ENCODE measurements at places on chromosomes 4 and X.

DNA sequence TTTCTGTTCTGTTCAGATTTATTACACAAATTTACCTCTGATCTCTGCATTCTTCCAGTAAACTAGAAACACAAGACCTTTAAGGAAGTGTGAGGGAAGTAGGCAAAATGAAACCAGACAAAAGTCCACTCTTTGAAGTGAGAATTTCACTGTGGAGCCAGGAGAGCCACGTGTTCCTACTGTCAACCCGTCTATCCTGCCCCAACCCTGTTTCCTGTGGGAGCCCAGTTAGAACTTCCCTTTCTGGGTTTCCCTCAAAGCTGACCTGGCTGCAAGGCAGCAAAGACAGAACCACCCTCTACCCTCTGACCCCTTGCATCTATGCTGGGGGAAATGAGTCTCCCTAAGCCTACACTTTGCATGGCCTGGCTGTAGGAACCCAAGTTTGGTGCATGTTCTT is 40.0 kb downstream of the TMEM144 start:
- no peak for DNase-seq

GRCh38 chr4:176902710-176903323 is 110.1 kb upstream of the VEGFC start:
- no peak for DNase-seq

DNA sequence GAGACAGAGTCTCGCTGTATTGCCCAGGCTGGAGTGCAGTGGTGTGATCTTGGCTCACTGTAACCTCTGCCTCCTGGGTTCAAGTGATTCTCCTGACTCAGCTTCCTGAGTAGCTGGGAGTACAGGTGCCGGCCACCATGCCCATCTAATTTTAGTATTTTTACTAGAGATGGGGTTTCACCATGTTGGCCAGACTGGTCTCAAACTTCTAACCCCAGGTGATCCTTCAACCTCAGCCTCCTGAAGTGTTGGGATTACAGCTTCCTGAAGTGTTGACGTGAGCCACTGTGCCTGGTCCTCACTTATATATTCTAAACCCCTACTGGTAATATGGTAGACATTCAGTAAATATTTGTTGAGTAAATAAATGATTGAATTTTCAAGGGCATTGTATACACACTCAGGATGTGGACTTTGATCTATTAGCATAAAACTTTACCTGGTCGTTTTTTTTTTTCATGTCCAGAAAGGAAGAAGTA is 33.0 kb downstream of the MTHFD2L start:
- DNase-seq: no peak

DNA sequence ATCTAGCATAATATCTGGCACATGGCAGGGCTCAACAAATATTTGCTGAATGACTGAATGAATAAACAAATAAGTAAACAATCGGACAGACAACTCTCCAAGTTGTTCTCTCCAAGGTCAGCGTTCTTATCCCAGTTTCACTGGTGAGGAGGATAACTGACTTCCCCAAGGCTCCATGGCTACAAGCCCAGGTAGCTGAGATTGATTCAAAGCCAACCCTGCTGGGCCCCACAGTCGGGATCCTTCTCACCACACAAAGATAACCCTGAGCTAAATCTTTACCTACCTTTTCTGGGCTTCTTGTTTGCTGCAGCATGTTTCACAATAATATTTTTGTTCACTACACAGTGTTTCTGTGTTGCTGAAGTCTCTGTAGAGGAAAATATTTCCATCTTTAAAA is 54.9 kb downstream of the USP46 start:
- no peak for DNase-seq

DNA sequence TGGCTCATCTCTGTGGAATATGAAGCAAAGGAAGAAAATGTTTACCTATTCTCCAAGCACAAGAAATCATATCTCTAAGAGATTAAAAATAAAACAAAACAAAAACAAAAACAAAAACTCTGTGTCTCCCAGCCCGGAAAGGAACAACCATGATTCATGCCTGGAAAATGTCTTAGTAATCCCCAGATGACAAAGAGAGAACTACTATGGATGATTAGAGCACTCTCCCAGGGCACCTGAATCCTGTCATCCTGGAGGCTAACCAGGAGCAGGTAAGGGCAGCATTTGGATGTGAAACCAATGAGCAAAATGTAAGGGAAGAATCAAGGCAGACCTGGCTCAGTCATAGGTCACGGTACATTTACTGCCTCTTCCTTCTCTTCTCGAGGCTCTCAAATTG is 1.7 kb upstream of the AKAP4 start:
- no peak for DNase-seq

GRCh38 chrX:1386338-1387127 is 5.4 kb downstream of the SLC25A6 start:
- DNase-seq: no peak

DNA sequence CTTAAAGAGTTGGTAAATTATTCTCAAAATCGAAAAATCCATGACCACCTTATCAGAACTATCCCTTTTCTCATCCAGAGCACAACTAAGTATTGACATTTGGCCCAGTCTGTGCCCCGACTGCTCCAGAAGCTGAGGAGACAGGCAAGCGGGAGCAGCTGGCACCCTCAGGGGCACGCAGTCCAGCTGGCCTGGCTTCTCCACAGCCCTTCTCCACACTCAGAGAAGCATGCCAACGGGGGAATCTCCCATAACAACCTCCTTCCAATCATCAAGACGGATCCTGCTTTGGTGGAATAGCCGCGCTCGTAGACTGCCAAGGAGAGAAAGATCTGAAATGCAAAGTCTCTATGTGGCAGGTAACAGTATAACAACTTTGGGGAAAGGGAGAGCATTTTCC is 85.4 kb downstream of the AFAP1 start:
- no peak for DNase-seq

GRCh38 chr4:107896646-107897045 is 34.7 kb upstream of the CYP2U1 start:
- DNase-seq: no peak

GRCh38 chr4:77920371-77920770 is 57.7 kb downstream of the MRPL1 start:
- no peak for DNase-seq

GRCh38 chr4:150972592-150972991 is 42.5 kb downstream of the LRBA start:
- no peak for DNase-seq

GRCh38 chr4:177671845-177672244 is 229.6 kb upstream of the AGA start:
- no peak for DNase-seq

DNA sequence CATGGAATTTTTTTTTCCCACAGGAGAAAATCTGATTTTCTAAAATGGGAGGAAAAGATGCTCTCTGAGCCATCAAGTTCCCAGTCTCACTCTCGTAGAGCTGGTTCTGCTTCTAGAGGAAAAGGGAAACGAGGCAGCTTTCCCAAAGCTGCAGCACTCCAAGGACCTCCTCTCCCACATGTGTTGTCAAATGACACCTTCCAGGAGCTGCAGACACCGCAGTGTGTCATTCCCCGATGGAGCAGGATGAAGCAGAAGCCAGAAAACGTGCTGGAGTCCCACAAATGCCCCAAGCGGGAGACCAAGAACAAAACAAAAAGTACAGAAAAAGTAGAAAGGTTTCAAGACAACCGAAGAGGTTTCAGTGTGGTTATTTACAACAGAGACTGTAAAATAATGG is 348.1 kb downstream of the ARHGAP10 start:
- DNase-seq: no peak

- DNase-seq: no peak
These were observed 8.5 kb downstream of the NUDT11 start for GRCh38 chrX:51487960-51488267.

- no peak for DNase-seq
These were observed 12.0 kb downstream of the CPLX1 start for GRCh38 chr4:813900-814299.

GRCh38 chrX:16558489-16558888 is 91.5 kb upstream of the S100G start:
- DNase-seq: no peak

GRCh38 chr4:159290321-159291030 is 187.6 kb downstream of the RAPGEF2 start:
- DNase-seq: no peak

GRCh38 chr4:929096-929765 is 2.9 kb downstream of the GAK start:
- no peak for DNase-seq

DNA sequence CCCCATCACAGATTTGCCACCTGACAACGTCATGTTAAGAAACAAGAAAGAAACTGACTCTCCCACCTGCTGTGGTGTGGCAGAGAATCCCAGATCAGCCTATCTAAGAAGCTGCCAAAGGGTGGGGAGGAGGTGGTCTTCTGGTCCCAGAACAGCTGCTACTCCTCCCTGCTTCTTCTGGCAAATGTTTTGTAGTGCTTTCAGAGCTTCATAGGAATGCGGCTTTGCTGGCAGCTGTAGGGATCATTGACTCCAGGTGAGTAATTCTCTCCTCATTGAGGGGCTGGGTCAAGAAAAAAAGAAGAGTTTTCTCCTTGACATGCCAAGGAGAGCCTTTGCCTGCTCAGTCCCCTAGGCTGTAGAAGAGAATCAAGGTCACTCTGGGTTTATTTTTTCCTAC is 23.3 kb downstream of the NRK start:
- DNase-seq: no peak

DNA sequence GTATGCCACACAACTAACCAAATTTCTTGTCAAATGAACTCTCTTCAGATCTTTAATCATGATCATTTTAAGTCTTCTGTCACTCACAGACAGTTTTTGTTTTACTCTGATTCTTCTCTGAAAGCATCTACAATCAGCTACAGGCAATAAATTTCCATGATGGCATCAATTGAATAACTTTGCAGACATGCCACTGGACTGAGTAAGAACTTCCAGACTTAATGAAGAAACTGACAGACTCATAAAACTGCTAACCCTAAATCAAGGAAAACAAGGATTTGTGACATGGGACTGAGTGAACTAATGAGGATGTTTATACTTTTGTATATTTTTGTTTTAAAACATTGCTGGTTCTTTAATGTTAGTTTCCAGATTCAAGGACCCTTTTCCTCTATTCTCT is 5.5 kb upstream of the PPP1R2C start:
- DNase-seq: no peak

DNA sequence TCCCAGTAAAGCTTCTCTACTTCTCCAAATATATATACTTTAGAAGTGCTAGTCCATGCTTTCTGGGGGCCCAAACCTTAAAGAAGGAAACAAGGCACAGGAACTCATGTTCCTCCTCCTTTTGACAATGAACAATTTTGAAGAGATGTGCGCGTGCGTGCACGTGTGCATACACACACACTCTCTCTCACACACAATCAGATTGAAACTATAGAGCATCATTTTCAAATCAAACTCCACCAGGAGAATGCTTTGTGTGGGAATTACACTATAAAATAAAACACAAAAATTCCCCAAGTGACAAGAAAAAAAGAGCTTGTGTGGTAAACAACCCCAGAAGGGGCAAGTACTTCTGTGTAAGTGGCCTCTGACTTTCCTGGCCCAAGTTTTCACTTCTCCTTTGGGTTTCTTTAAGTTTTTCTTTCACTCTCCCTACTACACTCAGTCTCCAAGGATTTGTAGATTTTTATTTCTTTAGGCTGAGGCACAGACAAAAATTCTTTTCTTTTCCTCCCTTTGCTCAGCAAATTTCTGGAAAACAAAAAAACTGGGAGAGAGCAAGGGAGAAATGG is 46.6 kb upstream of the SHISA3 start:
- DNase-seq: no peak

DNA sequence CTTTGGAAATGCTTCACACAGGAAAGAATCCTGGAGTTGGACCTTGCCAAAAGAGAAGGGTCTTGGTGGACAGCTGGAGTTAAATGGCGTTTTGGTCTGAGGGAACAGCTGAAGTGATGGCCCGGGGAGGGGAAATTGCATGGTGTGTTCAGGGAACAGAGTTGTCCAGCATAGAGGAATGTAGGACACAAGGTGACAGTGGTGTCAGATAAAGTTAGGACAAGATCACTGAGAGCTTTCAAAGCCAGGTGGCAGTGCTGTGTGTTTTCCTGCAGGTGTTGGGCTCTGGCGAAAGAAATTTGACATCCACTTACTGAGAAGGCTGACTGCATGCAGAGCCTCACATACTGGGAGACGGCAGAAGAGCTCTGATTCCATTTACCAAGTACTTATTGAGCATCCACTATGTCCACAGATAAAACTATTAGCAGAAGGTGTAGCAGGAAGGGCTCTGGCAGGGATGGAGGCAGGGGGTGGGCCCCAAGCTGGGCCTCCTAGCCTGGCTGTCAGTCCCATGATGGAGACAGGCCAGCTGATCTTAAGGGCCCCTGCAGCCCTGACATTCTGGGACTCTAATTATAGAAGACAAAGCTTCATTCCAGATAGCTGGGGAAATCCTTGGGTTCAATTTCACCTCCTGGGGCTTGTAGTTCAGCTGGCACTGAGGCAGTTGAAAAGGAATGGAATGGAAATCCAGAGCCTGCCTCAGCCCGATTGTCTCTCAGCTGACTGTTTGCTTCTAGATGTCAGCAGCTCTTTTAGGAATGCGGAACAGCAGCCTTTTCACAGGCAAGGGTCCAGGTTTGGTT is 150.2 kb upstream of the MAMLD1 start:
- no peak for DNase-seq

GRCh38 chr4:150264595-150265161 is 186.4 kb downstream of the DCLK2 start:
- DNase-seq: no peak

DNA sequence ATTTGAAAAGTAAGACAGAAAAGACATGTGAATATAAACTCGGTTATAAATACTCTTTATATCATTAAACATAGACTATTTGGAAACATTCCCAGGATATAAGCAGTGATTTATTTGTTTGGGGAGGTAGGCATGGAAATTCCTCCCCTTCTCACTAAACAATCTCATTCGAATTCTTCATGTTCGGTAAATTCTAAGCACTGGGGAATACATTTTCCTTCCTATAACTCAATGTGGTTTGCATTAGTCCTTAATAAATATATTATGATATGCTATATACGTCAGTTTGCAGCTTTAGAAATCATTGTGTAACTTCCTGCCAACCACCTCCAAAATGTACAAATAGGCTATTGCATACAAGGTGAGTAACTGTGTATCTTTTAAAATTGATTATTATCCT is 99.6 kb downstream of the UGT8 start:
- DNase-seq: no peak

- no peak for DNase-seq
These were observed 354.8 kb downstream of the MID1IP1 start for GRCh38 chrX:39156051-39156450.

DNA sequence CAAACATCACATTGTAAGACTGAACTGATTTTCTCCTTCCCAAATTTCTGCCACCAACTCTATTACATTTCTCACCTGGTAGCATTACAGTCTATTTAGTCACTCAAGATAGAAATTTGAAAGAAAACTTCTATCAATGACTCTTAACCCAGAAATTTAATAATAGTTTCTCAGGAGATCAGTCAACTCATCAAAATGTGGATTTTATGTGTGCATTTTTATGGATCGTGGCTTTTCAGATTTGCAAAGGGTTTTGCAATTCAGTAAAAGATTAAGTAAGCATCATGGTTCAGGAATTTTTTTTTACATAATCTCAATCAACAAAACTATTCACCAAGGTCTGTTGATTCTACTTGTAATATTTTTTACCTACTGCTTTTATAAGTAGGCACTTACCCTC is 111.1 kb downstream of the CFAP299 start:
- no peak for DNase-seq

GRCh38 chrX:29470030-29470429 is 745.3 kb upstream of the MAGEB2 start:
- DNase-seq: no peak
